Activated naive CD8-positive, alpha-beta T cell treated with anti-CD3 and anti-CD28 coated beads, Interleukin-2, amount 50 U/mL, for 16 hours (primary cell): ENCODE measurements at places on chromosomes 3 and 15.

DNA sequence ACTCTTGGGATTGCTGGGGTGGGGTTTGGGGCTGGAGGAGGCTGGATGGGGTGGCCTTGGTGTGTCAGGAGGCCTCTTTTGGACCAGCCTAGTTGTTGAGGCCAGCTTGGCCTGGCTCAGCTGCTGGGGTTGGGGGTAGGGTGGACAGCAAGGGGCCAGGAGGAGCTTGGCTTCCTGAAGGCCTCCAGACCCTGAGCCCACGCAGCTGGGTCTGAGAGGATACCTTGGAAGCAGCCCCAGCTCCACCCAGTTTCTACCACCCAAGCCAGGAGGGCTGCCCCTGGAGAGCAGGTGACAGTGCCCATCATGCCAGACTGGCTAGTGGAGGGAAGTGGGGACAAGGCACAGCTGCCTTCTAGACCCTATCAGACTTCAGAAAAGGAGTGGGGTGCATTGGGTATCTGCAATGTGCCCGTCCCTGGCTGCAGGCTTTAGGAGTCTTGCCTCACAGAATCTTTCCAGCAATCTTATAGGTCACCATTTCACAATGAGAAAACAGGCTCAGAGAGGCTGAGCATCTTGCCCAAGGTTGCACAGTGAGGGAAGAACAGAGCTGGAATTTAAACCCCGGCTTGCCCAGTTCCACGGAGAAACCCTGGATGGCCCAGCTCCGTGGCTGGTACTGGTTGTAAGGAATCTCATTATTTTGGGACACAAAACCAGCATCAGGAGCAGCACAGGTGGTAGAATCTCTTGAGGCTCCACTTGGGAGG lies 83.0 kb downstream of the LINGO1 start:
- no peak for DNase-seq

DNA sequence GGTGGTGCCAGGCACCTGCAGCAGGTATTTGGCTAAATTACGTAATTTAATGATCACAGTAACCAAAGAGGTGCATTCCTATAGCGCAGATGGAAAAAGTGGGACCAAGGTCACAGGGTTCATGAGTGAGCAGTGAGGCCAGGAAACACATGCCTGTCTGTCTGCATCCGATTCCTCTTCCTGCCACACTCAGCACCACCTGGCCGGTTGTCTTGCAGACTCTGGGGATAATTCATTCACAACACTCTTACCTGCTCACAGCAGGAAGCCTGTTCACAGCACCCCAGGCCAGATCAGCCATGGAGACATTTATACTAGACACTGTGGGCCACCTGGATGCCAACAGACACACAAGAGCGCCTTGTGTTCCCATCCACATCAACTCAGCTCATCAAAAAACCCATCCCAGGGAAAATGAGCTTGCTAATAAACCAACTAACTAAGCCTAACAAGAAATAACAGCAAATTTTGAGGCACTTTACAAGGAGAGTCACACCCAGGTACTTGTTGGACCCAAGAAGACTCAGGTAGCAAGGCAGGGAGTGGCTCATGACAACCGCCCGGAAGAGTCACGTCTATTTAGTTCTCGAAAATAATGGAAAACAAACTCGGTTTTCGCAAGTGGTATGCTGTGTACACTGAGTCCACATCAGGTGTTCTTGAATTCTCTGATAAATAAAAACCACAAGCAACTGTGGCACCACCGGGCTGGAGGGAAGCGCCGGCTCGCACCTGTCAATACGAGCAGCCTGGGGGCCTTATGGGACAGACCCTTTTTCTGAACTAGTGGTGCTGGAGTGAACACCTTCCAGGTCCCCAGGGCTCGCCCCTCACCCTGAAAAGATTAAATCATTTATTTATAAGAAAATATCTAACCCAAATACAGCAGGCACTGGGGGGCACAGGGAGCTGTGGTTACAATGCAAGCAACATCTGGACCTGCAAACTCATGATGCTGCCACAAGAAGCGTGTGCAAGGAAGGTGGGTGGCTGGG lies 40.5 kb downstream of the FAM174B start:
- DNase-seq = no peak

GRCh38 chr15:40405501-40406381 lies at the start of gene IVD:
Gene IVD (plus strand): TSS chr15:40405795. CDS start chr15:40405828, 33 bp downstream.
- DNase-seq = peak; percentile 89

DNA sequence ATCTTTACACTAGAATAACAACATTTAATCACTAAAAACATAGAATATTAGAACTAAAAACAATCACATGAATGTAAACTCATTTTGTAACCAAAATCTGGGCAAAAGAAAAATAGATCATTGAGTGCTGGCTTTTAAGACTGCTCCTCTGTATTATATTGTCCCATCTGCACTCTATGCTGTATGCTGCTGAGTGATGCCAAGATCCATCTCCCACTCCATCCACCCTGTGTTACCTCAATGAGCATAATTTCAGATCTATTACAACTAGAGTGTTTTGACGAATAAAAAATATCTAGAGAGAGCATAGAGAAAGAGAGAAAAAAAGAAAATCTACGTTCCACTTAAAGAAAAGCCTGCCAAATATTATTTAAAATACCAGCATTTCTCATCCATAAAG lies 1060.4 kb downstream of the ZPLD1 start:
- no peak for DNase-seq

DNA sequence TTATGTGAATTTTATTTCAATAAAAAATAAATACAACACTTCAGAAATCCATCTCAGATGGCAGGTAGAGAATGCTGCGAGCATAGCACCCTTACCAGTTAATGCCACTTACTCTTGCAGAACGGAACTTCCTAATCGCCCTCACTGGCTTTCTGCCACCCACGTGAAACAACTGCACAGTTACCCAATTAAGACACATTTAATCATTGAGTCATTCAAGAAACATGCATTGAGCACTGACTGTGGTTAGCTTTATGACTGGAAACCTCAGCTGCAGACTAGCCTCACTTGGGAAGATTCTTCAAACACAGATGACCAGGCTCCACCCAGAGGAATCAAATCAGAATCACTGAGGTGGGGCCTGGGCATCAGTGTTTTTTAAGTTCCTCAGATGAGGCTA lies 5.6 kb upstream of the MFGE8 start:
- no peak for DNase-seq
